ENCODE measurements at places on chromosomes 2 and 18.

DNA sequence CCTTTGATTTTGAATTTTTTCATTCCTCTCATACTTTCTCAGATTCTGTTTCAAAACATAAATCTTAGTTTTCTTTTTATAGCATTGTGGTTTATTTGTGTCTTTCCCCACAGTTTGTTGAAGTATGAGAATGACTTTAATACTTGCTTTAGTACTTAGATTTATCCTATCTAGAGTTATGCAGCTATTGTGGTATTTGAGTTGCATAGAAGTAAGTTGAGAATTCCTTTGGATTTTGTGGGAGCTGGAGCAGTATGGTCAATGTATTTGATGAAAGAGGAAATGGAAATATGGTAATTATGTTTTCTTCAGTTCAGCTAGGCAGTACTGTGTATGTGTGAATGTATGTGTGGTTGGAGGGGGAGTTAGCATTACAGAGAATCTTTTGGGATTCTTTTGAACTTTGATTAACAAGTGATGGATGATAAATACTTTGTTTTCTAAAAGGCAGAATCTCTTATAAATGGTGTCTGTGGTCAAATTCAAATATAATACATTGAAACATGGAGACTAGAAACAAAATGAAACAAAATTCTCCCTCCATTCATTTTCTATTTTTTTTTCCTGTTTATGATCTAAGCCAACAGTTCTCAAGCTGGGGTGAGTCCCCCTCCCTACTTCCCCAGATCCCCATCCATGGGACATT is 3.0 kb downstream of the ACVR2A start:
- DNase-seq, result no peak

DNA sequence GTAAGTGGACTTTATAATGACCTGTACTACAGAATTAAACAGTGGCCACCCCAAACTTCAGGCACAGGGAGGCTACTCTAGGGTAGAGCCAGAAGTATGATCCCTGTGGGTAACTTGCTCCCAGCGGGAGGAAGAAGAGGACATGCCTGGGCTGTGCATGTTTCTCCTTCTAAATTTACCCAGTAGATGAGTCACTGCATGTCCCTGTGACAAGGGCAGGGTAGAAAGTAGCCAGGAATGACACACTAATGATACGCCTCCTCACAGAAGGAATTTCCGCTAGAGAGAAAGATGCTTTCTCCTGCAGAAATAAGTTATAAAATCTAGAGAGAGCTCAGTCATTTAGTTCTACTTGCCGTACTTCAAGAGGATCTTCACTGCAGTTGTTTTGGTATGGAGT is 7.5 kb downstream of the ACYP2 start:
- DNase-seq, result no peak

GRCh38 chr18:79642626-79643025 is 37.0 kb upstream of the CTDP1 start:
- no peak for DNase-seq

GRCh38 chr2:196954001-196954400 is 27.5 kb upstream of the PGAP1 start:
- no peak for DNase-seq

GRCh38 chr2:39665811-39666490 is at the start of gene TMEM178A:
TMEM178A (plus strand) TSS chr2:39665917; CDS start chr2:39665975, 58 bp downstream.
- no peak for DNase-seq

DNA sequence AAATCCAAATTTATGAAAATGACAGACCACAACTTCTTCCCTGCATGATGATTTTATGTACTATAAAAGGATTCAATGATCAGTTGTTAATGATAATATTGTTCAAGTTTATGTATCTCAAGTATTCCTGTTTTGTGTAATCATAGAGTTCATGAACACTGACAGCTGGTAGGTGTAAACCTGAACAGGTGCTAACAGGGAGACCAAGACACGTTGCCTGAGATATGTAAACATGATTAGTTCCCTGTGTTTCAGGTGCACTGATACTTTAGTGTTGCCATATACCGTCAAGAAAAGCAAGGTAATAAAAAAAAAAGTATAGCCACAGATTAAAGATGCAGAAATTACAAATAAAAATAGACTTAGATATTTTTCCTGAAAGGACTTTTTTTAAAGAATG is 131.8 kb downstream of the BAZ2B start:
- DNase-seq, result no peak

DNA sequence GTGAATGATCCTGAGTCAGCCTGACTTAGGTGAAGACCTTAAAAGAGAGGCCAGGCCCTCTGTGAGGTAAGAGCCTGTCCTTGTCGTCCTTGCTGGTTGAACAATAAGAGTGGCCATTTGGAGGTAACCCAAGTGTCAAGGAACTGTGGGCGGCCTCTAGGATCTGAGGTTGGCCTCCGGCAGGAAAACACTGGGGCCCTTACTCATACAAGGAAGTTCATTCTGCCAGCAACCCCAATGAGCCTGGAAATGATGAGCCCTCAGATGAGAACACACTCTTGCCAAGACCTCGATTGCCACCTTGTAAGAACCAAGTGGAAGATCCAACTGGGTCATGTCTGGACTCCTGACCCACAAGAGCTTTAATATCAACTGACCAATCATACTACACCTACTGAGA is 95.5 kb upstream of the LRATD1 start:
- no peak for DNase-seq

DNA sequence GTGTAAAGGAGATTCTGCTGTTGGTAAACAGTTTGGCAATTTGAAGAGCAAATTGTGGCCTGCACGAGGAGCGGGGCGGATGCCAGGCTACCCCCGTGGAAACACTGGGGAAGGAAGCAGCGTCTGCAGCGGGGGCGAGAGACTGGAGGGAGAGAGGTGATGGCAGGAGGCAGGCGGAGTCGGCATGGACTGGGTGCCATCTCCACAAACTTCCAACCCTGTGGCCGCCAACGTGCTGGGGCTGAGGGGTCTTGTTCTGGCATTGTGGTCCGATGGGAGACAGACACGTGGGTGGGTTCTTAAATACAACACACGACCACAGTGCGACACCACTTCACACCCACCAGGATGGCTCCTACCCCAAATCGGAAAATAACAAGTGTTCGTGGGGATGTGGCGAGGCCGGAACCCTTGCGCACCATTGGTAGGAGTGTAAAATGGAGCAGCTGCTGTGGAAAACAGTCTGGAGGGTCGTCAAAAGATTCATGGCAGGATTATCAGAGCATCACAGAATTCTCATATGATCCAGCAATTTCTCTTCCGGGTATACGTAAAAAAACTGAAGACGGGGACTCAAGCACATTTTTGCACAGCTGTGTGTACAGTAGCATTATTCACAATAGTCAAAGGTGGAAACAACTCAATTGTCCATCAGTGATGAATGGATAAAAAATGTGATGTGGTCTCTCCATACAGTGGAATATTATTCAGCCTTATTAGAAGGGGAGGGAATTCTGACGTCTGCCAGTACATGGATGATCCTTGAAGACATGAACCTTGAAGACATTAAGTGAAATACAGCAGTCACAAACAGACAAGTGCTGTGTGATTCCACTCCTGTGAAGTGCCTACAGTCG is 82.4 kb upstream of the HPCAL1 start:
- DNase-seq, result no peak

DNA sequence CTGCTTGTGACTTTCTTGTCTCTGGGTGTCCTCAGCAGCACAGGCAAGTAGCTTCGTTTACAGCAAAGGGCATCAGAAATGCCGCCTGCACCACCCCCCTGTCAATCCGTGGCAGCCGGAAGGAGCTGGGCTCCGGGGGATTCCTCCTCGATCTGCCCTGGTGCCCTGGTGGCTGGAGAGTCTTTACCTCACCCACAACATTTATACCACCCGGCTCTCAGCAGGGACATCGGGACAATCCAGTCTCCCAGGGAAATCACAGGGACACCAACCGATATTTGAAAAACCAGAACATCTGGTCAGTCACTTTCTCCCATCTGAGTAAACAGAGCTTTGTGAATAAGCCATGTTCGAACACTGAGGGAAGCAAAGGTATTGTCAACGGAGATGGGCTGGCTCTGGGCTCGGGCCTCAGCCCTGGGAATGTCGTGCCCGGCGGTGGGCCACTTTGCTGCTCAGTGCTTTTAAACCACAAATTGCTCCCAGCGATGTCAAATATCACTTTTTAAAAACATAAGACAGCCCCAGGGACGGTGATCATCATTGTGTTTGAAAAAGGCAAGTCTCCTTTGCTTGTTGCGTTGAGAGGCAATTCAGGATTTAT is 210.0 kb upstream of the SALL3 start:
- DNase-seq, result no peak

DNA sequence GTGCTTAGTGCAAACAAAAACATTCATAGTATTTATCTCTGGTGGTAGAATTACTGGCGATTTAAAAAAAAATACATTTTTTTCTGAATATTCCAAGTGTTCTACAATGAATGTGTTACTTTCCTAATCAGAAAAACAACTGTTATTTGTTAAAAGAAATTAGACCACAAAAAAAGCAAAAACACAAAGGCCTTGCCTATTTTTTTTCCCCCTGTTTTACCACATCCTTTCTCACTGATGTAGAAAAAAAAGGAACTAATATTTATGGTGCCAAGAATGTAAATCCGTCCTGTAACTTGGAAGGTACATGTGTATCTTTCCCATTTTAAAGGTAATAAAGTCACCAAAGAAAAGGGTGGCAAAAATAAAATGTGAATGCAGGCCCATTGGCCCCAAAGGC is 28.4 kb upstream of the MGAT4A start:
- DNase-seq, result peak; percentile 9

DNA sequence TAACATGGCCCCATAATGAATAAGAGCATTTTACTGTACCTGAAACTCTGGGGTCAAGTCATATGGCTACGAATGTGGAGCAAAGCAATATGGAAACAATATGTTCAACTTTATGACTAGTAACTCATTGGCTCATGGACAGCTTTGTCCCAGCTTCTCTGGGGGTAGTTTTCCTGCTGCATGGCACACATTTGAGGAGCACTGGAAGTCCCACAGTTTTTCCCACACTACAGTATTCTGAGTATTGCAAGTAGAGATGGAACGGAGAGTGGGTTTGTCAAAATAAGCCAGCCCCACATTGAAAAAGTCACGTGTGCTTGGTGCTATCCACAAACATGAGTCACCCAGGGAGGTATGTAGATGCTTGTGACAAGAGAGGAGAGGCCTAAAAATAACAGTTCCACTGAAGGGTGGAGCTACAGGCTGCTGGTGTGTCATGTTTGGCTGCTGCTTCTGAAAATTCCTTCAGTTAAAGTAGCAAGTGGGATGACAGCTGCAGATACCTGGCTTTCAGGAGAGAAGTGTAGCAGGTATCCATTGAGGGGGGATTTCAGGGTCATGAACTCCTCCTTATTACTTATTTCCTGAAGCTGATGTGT is 48.2 kb upstream of the CTAGE1 start:
- DNase-seq, result no peak

- DNase-seq, result no peak
These were observed 211.7 kb downstream of the RNF152 start for GRCh38 chr18:61681065-61681464.

GRCh38 chr18:3660739-3661515 is 211.0 kb downstream of the TGIF1 start:
- DNase-seq, result no peak

- no peak for DNase-seq
These were observed 22.4 kb upstream of the STAT1 start for GRCh38 chr2:191036363-191036762.

DNA sequence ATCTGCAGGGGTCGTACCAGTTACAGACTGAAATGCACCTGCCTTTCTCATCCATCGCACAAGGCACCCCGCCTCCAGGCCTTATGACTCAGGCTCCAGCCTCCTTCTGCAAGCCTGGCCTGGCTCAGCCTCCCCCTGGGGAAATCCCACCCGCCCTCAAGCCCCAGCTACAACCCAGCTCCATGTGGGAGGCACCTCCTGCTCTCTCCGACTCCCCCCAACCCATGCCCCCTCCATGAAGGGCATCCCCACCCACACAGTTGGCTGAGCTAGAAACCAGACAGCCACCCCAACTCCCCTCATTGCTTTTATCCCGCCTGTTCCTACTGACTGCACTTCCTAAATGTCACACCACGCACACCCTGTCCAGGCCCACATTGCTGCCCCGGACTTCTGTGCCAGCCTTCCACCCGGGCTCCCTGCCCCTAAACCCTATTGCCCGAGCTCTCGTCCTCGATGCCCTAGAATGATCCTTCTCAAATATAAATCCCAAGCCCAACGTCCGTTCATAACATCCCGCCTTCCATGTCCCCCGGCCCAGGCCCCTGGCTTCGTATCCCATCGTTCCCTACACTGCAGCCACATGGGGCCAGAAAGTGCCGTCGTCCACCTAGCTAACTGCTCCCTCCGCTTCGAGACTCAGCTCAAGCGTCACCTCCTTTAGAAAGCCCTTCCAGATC is 9.9 kb downstream of the DNMT3A start:
- no peak for DNase-seq

GRCh38 chr2:51511002-51511401 is 479.1 kb upstream of the NRXN1 start:
- peak; percentile 38 for DNase-seq

GRCh38 chr18:46031741-46032140 is 40.3 kb downstream of the PSTPIP2 start:
- no peak for DNase-seq

GRCh38 chr18:77052983-77053309 is 79.6 kb downstream of the MBP start:
- no peak for DNase-seq

- peak; percentile 59 for DNase-seq
These were observed 82.0 kb upstream of the MEX3C start for GRCh38 chr18:51279367-51279984.

DNA sequence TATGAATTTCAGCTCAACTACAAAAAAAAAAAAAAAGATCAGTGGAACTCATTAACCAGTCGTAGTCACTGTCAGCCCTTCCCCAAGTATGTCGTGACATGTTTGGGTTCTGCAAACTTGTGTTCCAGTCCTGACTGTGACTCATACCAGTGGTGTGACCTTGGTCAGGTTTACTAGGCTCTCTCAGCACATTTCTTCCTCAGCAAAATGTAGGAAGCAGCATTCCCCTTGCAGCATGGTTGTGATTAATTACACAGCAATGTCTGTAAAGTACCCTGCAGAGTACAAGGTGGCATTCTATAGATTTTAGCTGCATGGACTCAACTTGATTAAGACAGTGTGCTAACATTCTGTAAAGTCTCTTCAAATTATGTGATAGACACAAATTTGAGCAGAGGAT is 156.9 kb downstream of the LAMA1 start:
- DNase-seq, result no peak

GRCh38 chr2:218618102-218618860 is 10.6 kb downstream of the PLCD4 start:
- no peak for DNase-seq

- DNase-seq, result no peak
These were observed 33.6 kb downstream of the EHD3 start for GRCh38 chr2:31267437-31268120.

DNA sequence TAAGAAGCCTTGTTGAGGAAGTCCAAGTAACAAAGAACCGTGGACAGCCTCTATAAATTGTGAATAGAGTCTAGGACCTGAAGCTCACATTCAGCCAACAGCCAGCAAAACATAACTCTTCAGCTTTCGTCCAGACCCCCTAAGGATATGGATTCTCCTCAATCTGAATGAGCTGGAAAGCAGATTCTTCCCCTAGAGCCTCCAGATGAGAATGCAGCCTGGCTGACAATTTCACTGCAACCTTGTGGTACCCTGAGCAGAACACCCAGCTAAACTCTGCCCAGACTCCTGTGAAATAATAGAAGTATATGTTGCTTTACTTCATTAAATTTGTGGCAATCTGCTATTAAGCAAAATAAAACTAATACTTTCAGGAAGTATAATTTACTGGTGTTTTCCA is 483.5 kb upstream of the SLC8A1 start:
- DNase-seq, result no peak

Measured in GM12865 (cell line).